ENCODE measurements at places on chromosomes 3 and 15.

- DNase-seq: no peak
Observed at GRCh38 chr15:46450112-46450809, 815.4 kb downstream of the SQOR start.

DNA sequence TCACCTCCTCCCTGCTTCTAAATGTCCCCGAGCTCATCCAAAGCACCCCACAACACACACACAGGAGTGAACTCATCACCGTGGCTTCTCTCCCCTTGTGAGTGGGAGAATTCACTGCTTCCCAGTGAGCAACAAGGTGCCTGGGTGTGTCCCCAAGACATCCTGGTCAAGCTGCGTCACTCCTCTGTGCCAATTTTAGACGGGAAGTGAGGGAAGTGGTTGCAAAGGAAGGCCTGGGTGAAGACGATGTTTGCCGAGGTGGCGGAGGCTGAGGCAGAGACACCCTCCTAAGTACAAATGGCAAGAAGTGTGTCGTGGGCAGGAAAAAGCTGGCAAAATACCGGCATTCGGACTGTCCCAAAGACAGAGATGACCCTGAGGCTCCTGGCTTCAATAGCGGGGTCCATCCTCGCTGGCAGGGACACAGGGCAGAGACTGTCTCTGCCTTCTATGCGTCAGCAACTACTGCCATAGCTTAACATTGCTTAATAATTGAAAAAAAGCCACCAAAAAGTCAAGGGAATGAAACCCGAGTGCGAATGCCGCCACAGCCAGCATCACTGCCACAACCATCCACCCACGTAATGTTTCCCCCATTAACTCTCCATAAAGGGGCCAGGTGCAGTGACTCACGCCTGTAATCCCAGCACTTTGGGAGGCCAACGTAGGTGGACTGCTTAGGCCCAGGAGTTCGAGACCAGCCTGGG lies 72.8 kb downstream of the VGLL4 start:
- no peak for DNase-seq

DNA sequence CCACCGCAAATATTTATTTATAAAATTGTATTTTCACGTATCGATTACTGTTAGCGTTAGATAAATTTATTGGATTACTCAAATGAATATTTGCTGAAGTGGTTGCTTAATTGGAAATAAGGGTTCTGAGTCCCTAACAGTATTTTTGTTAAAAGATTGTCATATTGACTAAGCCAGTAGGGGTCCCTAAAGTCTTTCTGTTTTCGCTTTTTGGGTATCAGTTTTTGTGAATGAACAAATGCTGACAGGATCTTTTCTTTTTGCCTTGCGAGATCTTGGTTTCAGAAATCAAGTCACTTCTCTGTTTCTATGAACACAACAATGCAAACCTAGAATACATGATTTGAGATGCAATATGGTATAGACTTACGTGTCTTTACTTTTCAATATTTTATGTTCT lies 7.1 kb downstream of the RAD51 start:
- no peak for DNase-seq

DNA sequence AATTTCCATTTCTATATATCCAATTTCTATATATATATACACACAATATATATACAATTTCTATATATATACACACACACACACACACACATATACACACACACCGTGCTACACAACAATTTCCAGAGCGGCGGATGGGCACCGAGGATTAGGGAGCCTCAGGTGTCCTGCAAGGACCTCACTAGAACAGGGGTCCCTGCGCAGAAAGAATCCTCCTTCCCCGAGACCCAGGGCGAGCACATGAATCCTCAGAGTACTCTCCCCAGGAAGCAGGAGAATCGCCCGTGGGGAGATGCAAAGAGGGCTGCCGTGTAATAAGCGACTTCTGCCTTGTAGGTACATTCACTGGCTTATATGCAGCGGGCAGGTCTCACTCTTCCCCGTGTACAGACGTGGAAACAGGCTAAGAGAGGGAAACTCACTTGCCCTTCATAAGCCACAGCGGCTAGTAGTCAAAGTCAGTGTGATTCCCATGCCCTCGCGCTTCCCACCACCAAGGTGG lies 467 bp downstream of the PIF1 start:
- no peak for DNase-seq

- DNase-seq: no peak
Observed at GRCh38 chr3:38644662-38645053, 4.8 kb downstream of the SCN5A start.

DNA sequence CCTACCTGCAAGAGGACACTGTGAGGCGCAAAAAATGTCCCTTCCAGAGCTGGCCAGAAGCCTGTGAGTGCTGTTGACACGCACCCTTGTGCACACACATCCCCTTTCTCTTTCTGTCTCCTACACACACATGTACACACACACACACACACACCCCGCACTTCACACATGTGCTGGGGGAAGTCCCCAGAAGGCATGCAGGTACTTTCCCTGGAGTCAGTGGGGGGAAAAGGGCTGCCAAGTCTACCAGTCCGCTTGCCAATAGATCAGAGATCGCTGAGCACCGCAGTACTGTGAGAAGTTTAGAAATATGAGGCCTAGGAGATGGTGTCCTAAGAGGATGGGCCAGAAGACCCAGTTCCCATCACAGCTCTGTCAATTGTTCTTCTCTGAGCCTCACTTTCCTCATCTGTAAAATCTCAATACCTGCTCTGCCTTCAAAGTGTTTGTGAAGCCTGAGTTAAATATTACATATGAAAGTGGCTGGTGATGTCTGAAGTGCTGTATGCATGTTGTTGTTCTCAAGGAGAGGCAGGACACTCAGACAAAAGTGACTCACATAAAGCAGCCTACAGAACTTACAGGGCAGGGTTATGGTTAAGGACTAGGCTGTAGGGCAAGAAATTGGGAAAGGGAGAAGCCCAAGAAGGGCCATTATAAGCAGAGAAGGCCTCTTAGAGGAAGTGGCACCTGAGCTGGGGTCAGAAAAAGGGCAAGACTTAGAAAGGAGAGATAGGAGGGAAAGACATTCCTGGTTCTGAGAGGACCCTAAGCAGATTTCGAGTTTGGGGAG lies 6.8 kb downstream of the IL17RE start:
- no peak for DNase-seq

DNA sequence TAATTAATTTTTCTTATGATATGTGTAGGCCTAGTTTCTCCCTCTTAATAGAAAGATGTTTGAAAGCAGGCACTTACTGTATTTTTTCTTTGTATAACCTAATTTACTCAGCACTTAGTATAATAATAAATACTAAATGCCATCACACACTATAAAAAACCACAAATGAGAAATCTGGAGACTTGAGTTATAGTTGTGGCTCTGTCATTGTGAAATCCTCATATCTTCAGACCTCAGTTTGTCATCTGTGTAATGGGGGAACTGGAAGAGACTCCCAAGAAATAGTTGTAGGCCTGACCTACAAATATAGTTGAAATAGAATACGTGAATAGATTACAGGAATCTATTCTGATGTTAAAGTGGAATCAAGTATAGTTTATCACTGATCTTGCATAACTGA lies 287.6 kb upstream of the DPH6 start:
- no peak for DNase-seq

GRCh38 chr3:28150465-28151206 lies 90.8 kb upstream of the CMC1 start:
- no peak for DNase-seq

DNA sequence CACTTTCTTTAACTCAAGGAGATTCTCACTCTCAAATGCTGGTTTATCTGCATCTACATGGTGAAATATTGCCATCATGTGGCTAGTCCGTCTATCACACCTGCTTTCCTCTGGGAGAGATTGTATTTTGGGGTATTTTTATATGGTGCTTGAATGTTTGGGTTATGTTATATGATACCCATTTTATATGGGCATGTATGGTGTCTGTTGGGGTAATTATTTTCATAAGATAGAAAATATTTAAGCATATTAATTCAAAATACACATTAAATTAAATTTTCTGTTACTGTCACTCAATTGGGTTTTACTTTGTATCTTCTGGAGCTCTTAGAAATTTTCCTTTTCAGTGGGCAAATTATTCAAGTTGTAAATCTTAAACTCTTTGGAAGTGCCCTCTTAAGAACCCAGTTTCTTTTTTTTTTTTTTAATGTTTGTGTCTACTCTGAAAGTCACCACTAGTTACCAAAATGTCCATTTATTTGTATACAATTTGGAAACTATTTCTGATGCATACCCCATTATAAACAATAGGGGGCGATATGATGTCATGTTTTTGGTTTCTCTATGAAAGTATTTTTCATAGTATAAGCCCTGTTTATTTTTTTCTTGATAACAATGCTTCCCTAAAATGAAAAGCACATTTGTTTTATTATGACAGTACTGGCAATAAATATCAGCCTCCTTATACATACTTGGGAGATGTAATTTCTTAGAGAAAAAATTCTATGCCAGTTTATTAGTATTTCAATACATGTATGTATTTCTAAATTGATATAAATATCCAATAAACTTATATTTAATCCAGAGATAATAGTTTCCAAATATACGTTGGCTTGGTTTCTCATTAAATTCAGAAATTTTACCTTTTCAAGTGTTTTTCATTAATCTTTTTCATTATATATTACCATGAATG lies 36.1 kb upstream of the PLSCR5 start:
- no peak for DNase-seq

GRCh38 chr15:78093242-78094020 lies 1.1 kb downstream of the SH2D7 start:
- no peak for DNase-seq
